Activated naive CD4-positive, alpha-beta T cell (primary cell): ENCODE measurements at places on chromosomes 3 and 15.

- no peak for DNase-seq
Observed at GRCh38 chr3:115999613-116000012, 376.3 kb downstream of the GAP43 start.

DNA sequence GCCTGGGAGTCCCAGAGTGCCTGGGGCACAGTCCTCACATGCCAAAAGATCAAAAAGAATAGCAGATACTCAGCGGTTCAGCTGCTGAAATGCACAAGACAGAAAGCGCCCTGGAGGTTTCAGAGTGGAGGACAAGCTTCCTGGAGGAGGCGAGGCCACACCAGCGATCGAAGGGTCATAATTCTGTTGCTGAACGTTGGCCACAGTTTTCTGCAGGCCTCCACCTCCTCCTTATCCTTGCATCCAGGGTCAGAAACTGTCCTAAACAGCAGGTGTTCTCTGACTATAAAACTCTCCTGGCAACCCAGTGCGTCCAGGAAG lies 220.3 kb upstream of the LINGO1 start:
- no peak for DNase-seq

GRCh38 chr3:177538048-177538749 lies 340.9 kb upstream of the TBL1XR1 start:
- no peak for DNase-seq

- DNase-seq = no peak
Observed at GRCh38 chr3:127820826-127821313, 1.4 kb downstream of the MGLL start.

- no peak for DNase-seq
Observed at GRCh38 chr15:39429898-39430357, 151.0 kb upstream of the THBS1 start.

DNA sequence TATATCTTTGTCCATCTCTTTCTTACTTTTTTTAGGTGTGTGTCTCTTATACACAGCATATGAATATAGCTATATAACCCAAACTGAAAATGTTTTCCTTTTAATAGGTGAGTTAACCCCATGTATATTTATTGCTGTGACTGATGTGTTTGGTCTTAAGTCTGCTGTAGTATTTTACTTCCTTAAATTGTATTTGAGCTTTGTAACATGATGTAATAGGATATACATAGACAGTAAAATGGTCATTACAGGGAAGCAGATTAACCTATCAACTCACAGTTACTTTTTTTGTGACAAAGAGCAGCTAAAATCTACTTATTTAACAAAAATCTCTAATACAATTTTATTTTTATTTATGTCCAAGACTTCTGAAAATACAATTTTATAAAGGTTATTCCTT lies 51.8 kb upstream of the CDAN1 start:
- DNase-seq = no peak

DNA sequence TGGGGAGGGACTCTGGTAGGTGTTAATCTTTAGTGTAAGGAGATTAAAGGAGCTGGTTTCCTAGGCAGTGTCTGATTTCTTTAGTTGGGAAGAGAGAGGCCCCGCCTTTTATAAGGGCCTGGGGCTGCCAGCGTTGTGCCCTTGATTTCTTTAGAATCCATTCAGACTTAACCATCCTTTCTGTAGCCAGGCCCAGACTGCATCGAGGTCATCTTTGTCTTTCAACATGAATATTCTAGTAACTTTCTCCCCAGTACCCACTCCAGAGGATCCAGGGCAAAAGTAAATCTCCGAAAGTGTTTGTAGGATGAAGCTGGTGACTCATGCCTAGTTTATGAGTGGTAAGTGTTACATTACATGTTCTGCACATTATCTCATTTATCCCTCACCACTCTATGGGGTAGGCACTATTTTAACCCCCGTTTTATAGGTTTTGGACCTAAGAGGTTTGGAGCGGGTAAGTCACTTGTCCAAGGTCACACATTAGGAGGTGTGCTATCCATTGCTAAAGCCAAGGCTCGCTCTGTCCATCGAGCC lies 11.8 kb upstream of the USP3 start:
- no peak for DNase-seq

DNA sequence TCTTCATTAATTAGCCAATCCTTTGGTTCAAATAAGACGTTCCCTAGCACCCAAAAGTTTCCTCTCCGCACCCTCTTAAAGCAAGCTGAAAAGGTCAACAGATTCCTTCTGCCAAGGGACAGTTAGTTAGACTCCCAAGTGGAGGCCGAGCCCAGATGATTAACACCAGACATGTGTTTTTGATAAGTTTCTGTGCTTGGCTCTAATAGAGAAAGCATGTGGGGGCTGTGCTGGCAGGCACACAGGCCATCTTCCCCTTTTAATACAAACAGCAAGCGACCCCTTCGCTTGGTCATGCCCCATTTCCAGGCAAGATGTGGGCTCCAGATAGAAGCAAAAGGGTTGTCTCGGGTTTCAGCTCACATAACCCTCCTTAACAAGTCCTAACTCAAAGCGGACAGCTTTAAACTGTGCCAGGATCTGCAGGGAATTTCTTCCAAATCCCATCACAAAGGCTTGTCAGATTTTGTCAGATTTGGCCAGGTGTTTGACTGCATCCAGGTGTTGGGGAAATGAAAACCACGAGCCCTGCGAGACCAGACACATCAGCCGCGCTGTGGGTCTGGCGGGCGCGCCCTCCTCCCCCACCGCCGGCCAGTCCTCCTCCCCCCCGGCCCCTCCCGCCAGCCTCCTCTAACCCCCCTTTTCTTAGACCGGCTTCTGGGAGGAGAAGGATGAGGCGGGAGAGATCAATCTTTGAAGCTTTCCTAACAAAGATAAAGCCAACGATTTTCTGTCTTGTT lies 3.3 kb downstream of the HES1 start:
- DNase-seq = no peak

GRCh38 chr15:90799639-90800170 lies 68.7 kb upstream of the FURIN start:
- no peak for DNase-seq

DNA sequence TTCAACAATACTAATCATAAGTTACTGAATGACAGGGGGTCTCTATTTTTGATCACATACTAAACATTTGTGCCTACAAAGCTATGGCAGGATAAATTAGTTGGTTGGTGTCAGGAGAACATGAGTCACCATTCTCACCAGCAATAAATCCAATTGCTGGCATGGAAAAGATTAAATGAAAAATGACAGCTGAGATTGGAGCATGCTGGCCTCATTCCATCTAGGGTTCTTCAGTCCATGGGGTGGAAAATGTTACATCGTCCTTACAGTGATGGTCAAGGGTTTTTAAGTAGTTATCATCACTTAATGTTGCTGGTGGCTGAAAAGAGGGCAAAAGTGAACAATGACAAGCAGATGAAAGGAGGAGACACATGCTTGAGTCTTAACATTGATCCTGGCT lies 180.1 kb upstream of the BCL6 start:
- no peak for DNase-seq

GRCh38 chr3:101989578-101990200 lies 140.4 kb downstream of the NFKBIZ start:
- no peak for DNase-seq

DNA sequence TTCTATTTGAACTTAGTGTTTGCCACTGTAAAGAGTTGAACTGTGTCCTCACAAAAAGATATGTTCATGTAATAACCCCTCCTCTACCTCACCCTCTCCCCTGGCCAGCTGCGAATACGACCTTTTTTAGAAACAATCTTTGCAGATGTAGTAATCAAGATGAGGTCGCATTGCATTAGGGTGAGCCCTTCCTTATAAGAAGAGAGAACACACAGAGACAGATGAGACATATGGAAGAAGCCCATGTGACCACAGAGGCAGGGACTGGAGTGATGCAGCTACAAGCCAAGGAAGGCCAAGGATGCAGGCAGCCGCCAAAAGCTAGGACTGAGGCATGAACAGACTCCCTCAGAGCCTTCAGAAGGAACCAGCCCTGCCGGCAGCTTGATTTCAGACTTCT lies 27.6 kb downstream of the GPR176 start:
- DNase-seq = no peak

DNA sequence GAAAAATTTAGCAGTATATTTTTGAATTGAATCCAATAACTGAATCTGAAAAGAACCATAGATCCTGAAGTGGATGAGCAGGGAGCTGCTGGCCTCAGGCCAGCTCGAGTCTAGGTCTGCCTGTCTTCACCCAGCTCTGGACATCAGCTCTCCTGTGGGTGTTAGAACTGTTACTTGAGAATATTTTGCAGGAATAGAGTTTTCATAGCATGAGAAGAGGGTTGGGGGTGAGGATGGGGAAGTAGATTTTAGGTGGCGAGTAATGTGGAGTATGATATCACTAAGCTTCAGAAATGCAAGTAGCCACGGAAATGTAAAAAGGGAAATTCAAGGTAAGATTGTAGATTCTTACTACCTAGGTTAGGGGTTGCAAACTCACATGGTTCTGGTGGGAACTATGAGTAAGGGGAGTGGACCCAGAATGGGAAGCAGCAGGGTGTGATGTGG lies 6.2 kb downstream of the RAB8B start:
- DNase-seq = no peak

DNA sequence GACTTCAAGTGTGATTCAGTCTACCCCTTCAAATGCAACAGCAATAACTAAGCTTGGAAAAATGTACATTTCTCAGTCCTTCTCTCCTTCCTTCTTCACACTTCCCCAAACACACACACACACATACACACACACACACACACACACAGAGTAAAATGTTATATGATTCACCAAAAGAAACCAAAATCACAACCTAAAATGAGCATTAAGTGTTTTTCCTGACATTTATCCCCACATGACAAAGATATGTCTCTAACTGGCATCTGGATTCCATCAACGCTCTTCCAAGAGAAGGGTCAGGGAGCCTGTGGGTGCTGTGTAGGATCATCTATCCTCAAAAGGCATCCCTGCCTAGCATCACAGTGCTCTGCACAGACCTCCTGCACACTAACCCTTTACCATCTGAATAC lies 21.0 kb downstream of the PDZRN3 start:
- DNase-seq = no peak

DNA sequence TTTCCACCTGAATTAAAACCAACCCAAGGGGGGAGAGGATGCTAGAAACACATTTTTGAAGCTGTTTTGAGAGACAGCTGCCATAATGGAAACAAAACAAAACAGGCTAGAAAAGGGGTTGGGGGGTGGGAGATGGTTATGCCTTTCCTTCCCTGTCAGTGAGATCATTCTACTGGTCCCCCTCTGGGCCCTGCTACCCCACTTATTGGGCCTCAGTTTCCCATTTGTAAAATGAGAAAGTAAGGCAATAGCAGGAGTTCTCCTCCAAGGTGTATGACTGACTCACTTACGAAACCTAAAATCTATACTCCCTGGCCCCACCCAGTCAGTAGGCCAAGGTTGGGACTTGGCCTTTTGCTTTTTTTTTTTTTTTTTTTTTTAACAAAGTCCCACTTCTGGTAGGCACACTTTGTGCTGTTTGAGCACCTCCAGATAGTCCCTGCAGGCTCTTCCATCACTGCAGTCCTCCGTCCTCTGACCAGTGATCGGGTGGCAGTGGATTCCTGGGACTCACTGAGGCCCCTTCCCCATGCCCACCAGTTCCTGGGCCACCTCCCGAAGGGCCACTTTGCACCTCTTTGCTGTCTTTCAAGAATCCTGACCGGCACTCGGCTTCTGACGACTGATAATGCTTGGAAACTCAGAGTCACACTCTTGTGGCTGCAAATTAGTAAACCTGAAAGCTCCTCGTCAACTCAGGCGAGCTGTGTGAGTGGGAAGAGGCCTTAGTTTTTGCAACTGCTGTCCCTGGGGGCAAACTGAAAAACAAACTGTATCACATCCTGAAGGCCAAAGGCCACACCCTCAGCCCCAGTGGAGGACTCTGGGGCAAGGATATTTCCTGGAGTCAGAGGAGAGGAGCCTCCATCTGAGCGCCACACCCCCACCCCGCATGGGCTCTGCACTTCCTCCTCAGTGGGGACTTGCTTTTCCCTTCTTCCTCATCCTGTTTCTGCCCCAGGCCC lies 6.7 kb upstream of the PSTPIP1 start:
- no peak for DNase-seq

DNA sequence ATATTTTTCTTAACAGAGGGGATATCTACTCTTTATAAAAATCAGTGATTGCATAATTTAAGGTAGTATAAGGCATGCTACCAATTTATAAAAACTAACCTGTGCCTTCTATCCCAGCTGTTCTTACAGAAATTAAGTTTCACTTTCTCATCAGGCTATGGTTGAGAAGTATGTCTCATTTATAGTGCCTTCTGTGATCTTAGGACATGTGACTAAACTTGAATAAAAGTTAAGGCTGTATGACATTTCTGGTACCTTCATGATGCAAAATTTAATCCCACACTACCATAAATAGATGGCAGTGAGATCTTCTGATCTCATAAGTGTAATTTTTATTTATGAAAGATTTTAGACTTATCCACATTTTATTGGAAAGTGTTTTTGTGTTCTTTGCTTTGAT lies 12.6 kb downstream of the TIPARP start:
- DNase-seq = no peak

DNA sequence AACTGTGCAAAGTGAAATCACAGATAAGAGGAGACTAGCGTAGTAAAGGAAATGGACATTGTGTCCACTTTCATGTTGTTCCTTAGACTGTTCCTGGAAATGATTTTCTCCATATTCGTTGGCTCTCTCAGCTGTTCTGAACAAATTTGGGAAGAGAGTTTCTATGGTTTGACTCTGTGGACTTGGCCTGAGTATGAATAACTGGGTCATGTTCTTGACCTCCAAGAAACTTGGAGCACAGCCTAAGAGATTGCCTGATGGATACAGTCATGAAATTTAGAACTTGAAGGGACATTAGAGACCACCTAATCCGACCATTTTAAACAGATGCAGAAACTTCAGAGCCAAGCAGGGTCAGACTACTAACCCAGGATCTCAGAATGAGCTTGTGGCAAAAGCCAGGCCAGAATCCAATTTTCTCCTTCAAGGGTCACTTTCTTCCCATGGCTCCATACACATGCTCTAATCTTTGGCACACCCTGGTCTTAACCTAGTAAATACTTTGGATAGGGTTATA lies 430.4 kb downstream of the RBMS3 start:
- no peak for DNase-seq
